ENCODE measurements at places on chromosomes 3 and 15.

- no peak for DNase-seq
Measured at GRCh38 chr3:146072061-146072460, 88.9 kb downstream of the PLOD2 start.

GRCh38 chr15:64247535-64247905 is 84.7 kb upstream of the PPIB start:
- DNase-seq = no peak

GRCh38 chr15:63372018-63372705 is 9.5 kb downstream of the CA12 start:
- no peak for DNase-seq

DNA sequence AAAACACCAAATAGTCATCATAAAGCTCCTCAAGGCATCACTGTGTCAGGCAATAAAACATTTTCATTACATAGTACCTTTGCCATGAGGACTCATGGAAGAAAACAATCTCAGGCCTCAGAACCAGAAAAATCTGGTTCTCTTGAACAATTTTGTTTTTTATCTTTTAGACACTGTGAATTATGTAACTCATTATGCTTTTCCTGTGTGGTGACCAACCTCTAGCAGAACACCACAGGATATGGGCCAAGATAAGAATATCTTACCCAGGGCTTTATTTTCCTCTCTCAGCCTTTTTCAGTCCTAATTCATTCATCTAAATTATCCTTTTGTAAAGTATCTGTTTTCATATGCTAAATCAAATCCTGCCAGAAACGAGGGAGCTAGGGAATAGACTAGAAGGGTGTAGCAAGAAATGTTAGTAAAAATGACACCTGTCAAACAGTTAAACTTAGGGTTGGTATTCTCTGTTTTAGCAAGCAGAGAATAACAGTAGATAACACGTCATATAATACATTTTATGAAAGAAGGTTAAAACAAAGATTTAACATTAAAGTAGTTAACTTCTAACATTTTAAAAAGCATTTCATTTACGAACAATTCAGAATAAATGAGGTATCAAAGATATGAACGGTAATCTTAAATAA is 111.1 kb downstream of the FBXL22 start:
- peak; percentile 70 for DNase-seq

GRCh38 chr15:81054236-81054635 is 53.5 kb downstream of the TLNRD1 start:
- no peak for DNase-seq

GRCh38 chr3:49805897-49806701 is 3.0 kb downstream of the INKA1 start:
- DNase-seq = peak; percentile 17

DNA sequence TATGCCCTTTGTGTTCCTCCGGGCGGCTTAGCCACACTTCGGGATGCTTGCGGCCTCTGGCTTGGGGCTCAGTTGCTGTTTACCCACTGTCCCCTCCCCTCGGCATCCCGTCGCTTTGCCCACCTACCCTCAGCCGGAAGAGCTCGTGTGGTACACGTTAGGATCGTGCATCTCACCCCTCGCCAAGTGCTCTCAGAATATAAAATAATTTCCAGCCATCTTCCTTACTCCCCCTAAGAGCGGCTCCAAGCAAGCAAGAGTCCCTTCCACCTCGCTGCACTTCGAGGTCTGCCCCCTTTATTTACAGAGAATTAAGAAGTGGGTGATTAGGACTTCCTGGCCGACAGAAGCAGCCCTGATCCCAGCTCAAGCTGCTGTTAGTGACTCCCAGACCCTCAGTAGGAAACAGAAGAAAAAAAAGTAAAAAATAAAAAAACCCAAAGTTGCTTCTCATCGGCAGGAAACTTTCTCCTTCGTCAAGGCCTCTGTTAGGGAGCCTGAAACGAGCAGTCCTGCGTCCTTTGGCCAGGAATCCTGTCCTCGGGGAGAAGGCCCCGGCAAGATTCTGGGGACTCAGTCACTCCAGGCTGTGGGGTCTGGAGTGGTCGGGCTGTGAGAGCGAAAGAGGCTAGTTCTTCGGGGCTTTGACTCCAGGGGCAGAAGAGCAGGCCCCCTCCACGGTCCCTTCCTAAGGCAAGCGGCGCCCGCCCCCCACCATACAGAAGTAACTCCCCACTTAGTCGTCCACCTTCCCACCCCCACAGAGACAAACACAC is 3.0 kb downstream of the MEIS2 start:
- DNase-seq = no peak

- DNase-seq = no peak
Measured at GRCh38 chr3:134441321-134441720, 44.5 kb downstream of the ANAPC13 start.

DNA sequence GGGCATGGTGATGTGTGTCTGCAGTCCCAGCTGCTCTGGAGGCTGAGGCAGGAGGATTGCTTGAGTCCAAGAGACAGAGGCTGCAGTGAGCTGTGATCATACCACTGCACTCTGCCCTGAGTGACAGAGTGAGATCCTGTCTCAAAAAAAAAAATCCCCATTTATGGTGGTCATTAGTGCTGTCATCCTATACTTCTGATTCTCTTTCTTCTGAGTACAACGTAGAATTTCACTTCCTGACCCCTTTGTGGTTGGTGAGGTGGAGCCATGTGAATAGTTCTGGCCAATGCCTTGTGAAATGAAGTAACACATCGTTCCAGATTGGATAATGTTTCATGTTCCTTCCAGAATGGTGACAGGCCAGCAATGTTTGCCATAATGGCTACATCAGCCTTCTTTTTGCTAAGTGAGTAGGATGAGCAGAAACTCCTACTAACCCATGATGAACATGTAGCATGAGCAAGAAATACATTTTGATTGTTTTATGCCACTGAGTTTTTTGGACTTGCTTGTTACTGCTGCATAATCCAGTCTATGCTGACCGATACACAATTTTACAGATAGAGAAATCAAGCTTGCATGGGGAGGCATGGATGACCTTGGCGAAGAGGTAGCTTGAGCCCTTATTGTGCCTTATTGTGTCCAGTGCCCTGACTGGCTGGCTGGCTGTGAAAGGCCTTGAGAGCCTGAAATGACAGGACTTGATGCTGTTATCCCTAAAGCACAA is 30.9 kb upstream of the TLE3 start:
- DNase-seq = no peak

GRCh38 chr15:41231422-41232226 is 556 bp downstream of the CHP1 start:
- DNase-seq = peak; percentile 3

DNA sequence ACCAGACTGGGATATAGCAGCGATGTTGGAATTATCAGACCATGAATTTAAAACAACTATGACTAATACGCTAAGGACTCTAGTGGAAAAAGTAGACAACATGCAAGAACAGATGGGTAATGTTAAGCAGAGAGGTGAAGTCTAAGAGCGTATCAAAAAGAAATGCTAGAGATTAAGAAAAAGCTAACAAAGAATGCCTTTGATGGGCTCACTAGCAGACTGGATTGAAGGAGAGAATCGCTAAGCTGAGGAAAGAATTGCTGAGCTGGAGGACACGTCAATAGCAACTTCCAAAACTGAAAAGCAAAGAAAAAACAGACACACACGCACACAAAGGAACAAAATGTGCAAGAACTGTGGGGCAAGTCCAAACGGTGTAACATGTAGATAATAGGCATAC is 20.0 kb upstream of the CMTM6 start:
- no peak for DNase-seq

DNA sequence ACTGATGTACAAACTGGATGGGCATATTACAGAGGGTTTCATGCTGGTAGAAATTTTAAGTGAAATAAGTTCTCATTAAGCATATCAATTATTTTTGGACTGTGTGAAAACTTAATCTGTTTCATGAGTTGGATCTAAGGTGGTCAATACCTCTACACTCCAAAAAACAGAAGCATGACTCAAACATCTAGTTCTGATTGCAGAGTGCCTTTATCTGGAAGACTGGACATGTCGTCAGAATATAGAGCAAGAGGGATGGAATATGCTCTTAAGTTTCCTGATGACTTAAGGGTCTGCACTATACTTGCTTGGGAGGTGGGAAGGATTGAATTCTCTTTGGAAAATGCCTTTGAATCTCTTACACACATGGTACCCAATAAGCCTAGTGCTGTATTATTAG is 138.3 kb downstream of the LPP start:
- DNase-seq = no peak

DNA sequence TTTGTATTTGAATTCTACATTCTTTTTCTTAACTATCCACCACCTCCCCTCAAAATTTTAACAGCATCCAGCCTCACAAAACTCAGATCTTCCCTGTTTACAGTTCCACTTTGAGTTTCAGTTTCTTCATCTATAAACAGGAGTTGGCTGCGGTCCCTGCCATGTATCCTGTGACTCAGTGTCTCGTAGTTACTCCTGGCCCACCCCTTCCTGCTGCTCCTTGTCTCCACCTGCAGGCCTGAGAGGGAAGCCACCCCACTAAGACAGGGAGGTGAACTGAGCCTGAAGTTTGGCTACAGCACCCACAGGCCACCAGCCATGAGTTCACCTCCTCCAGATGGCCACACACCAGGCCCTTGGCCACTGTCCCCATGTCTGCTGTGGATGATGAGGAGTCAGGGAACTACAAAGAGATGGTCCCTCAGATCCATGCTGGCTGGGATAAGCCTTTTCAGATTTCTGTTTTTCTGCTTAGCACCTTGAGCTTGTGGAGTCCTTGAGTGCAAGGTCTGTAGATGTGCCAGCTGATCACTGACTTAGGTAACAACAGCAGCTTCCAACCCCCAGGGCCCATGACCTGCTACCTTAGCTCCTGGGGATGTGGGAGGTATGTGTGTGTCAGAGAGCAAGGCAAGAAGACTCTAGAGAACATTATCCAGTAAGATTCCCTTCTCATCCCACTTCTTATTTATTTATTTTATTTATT is 37.5 kb downstream of the CD86 start:
- DNase-seq = peak; percentile 42

GRCh38 chr3:177430653-177431052 is 233.4 kb upstream of the TBL1XR1 start:
- no peak for DNase-seq

- no peak for DNase-seq
Measured at GRCh38 chr3:132456136-132456535, 38.8 kb downstream of the DNAJC13 start.

DNA sequence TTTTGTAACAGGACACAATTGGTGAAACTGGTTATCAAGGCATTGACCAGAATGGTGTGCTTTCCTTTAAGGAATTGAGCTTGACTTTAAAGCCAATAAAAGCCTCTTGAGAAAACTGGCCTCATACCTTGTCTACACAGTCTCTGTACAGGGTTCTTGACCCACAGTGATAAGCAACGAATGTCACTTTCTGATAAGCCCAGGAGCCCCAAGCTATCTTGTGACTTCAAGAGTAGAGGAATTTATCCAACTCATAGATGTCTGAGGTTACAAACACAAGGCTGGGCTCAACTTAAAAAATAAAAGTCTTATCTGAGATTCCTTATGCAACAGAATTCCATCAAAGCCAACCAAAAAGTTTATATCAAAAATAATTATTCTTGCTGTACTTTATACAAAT is 212.1 kb downstream of the GBE1 start:
- no peak for DNase-seq

DNA sequence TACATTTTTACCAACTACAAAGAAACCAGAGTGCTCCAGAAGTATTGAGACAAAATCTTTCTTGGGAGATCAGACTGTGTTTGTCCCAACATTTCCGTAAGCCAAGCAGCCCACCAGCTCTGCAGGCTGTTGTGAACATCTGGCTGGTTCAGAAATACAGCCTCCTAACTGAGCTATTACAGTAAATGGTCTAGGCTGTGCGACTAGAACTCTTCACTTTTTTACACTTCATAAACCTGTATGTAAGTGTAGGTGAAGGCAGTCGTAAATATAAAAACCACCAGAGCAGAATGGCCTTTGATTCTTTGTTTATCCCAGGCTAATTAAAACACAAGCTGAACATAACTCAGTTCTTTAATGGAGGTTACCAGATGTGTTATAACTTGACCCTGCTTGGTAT is 235.3 kb downstream of the ARRDC4 start:
- DNase-seq = no peak

DNA sequence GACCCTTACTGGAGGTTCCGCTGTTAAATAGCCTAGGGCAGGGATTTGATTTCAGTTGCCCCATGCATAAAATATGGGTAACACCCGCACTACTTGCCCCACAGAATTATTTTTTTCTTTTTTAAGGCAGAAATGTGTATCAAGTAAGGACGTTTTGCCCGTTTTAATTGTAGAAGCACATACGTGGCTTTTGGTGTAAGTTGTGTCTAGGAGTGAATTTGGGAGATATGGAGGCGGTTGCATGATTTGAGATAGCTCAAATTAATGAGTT is 636 bp upstream of the LRRC58 start:
- DNase-seq = no peak

DNA sequence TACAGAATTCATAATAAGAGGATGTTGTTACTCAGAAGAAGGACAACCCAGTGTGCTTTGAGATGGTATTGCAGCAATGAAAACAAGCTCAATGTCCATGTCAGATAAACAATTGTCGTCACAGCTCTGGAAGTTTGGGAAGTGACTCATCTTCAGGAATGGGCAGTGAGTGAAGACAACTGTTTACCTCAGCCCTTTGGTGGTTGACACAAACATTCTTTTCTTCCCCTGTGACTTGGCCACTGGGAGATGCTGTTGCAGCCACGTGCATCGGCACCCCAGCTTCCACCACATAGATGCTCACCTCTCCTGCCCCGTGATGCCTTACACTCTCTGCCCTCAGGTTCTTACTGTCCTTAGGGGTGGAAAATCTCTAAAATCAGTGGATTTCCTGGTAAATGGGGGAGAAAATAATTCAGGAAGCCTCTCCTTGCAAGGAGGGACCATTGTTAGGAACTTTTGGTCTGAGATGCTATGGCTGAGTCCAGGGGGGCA is 114.1 kb upstream of the GALNT15 start:
- DNase-seq = no peak

DNA sequence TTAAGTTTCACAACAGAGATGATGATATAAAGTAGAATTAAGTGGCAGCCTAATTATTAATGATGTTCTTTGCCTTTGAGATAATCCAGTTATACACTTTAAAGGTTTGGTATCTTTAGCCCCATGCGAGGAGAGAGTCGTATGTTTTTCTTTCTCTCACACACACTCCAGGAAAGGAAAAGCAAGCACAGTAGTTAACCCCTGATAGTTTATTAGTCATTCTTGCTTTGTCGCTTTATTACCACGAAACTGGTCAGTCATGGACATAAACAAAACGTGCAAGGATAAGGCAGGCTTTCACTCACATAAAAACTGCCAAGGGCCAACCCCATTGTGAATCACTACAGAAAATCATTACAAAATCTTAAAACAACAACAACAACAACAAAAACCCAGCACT is 866.9 kb downstream of the FHIT start:
- no peak for DNase-seq

GRCh38 chr15:71149646-71150557 is 34.6 kb downstream of the THSD4 start:
- DNase-seq = no peak

- DNase-seq = no peak
Measured at GRCh38 chr3:80688814-80689213, 921.0 kb upstream of the ROBO1 start.

- DNase-seq = no peak
Measured at GRCh38 chr3:87186608-87187159, 40.4 kb upstream of the CHMP2B start.
